RPMI7951 (cell line): ENCODE measurements at places on chromosomes 6 and 20. TPM values are rescaled to one million over a fixed set of nuclear protein-coding genes. Genes with fewer than 3 reads are reported as not detected.

DNA sequence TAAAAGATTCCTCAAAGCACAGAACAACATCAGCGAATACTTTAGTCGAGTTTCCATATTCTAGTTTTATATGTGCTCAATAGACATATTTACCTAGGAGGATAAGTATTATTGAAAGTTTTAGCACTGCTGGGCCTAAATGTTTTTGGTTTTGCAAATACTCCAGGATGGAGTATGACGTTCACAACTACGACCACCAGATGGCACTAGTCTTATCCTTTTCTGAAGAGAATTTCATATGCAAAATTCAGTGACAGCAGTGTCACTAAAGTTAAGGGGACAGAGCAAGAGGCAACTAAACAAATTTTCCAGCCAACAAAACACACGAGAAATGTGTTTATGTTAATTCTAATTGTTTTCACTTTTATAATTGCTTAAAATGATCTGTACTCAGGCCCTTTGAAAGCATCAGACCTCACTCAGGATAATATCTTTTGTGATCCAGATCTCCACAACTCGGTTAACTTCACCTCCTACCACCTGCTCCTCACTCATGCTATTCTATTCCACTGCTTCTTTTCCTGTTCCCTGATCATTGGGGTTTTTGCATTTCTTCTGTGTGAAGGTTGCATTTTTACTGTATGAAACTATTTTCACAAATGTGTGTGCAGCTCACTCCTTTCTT, 220.8 kb downstream of the TRDN start:
- DNase-seq: peak; percentile 42

DNA sequence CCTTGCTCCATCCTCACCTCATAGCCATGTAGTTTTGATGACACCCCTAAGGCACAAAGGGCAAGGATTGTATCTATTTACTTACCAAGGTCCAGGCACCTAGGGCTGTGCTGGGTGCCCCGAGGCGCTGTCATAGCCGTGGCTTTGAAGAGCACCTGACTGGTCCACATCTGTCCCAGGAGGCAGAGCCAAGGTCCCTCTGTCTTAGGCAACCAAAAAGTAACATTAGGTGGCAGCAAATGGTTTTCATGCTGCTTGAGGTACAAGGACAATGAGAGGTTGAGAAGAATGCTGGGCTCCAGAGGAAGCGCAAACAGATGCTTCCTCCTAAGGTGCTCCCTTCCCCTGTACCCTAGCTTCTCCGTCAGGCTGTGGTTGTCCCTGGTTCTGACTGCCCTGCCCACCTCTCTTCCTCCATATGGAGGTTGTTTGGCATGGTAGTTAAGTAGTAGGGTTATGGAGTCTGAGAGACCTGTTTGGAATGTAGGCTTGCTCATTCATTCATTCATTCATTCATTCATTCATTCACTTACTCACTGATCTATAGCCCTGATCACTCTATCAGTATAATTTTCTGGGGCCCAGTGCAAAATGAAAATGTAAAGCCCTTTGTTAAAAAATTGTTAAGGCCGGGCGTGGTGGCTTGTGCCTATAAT, 3.0 kb upstream of the UQCC2 start:
- DNase-seq: no peak

- no peak for DNase-seq
Measured at GRCh38 chr6:32920715-32921114, 20.1 kb downstream of the HLA-DMB start.

- DNase-seq: peak; percentile 89
Measured at GRCh38 chr6:46719099-46719498, 16.1 kb downstream of the PLA2G7 start.

GRCh38 chr6:155253337-155253736, 10.5 kb upstream of the CLDN20 start:
- DNase-seq: no peak

- no peak for DNase-seq
Measured at GRCh38 chr6:133369773-133370272, 128.7 kb downstream of the EYA4 start.

Gene OGFR
- 47.6 and 73.5 TPM in 2 replicates for total RNA-seq
